AG09319 (cell line): ENCODE measurements at places on chromosomes 5 and 9.
A peak's percentile ranks its signal among the peaks of the same experiment; 100 is the strongest.

- no peak for DNase-seq
Measured at GRCh38 chr5:172343741-172344140, 60.2 kb upstream of the UBTD2 start.

DNA sequence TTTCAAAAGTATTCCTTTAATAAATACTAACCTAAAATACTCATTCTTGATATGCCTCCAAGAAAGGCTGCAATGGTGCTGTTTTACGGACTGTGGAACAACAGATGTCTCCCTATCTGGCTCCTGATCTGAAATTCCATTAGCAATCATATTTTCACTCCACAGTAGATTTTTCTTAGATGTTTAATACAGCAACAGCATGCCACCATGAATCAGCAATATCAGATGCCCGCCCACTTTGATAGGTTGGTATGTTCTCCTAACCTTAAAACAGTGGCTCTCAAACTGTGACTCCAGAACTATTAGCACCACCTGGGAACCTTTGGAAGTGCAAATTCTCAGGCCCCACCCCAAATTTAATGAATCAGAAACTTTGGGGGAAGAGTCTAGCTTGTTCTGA, 110.2 kb downstream of the MLLT3 start:
- peak; percentile 44 for DNase-seq

GRCh38 chr5:172173564-172174153, 14.4 kb downstream of the STK10 start:
- DNase-seq = no peak

DNA sequence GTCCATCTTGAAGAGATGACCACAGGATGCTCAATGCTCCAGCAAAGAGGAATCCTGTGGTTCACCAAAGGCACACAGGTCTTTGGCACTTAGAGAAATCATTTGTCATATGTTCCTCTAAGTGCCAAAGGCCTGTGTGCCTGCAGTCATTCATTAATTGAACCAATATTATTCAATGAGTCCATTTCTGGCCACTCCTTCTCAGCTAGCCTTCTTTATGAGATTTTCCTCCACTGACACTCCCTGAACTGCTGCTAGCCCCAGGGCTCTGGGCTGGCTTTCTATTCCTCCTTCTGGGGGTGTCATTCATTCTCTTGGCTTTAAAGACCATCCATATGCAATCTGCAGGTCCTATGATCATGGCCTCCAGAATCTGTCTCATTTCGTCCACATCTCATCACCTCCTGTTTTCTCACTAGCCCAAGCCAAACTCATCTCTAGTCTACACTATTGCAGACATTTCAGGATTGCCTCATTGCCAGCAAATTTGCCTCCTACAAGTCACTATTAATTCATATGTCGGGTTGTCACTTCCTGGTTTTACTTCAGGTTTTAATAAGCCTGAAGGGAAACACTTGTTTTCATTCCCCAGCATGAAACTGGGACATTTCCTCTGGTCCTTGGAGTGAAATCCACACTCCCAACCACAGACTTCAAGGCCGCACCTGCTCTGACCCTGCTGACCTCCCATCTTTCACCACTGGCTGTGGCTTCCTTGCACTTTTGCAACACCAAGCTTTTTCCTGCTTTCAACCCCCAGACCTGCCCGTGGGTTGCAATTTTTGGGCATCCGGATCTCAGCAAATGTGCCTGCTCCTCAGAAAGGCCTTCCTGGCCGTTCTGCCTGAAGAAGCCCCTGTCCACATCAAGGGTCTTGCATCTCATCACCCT, 35.1 kb downstream of the KCNIP1 start:
- DNase-seq = no peak

DNA sequence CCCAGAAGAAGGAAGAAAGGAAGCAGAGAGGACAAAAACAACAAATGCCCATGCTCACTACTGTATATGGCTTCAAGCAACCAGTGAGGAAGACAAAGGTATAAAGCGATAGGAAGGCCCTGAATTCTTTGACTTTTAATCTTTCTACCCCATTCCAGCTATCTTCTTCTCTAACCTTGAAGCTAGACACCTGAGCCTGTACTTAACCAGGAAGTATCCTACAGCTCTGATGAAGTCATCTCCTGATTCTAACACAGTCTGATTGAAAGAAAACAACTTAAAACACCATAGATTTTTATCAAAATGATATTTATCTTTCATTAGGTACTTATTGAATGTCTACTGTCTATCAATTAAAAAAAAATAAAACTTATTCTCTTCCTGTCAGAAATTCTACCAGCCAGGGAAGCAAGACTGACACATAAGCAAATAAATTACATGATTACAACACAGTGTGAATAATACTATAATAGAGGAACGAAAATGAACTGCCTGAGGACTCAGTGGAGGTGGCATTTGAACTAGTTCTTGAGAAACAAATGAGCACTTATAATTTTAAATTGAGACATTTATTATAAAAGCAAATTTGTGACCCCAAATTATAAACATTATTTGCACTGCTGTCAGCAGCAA, 123.3 kb upstream of the ELL2 start:
- no peak for DNase-seq

- DNase-seq = no peak
Measured at GRCh38 chr9:110545705-110546104, 33.8 kb downstream of the SVEP1 start.

DNA sequence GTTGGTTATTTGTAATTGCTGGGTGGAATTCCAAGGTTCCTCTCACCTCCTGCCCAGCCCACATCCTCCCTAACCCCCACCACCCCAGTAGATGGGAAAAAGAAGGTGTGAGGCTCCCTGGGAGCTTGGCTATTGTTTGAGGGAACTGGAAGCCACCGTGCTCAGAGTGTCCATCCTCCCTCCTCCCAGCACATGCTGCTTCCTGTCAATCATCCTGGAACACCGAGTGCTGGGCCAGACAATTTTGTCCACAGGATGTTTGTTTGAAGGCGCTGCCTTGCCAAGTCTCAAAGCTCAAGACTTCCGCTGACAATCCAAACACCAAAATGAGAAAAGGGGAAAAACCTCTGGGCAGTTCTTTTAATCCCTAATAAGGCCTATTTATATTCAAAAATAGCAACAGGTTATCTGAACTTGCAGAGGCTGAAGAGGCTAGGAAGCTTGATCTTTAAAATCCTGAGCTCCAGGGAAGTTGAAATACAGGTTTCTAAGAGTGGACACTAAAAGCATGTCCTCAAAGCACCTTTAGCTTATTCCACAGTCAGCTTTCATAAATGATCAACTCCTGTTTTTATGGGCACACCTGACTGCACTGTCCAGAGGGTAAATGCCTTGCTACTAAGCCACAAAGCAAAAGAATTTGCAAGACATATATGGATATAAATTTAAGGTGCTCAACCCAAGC, 286.7 kb downstream of the NFIB start:
- no peak for DNase-seq

DNA sequence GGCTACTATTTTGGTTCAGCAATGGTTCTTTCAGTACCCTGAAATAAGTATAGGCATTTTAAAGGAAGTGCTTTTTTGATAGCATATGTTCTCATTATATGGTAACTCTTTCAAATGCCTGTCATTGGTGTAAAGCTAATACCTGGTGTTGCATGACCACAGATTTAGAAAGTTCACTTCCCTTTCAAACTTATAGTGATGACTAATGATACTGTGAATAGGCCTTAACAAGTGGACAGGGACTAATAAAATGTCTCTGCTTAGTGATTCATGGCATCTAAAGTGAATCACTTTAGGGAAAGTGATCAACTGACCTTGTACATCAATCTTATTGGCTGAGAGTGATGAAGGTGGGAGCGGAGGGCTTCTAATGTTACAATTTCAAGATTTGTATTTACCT, 21.6 kb downstream of the MRPL22 start:
- no peak for DNase-seq

- DNase-seq = no peak
Measured at GRCh38 chr5:16418471-16418922, 47.1 kb downstream of the ZNF622 start.

DNA sequence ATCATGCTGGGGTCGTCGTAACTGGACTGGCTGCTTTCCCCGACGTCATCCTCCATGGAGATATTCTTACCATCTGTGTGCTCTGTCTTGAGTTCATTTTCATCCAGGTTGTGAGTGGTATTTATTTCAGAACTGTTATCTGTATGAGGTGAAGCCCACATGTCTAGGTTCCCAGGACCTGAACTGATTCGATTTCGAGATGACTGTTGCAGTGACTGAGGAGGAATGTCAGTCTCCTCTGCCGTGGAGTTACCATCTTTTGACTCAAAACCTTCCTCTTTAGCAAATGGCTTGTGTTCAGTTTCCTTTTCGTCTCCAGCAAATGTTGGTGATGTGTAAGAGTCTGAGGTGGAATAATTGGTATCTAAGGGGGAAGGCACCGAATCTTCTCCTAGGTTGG, 55.2 kb upstream of the PCA3 start:
- DNase-seq = no peak

GRCh38 chr5:95069948-95070347, 214.9 kb downstream of the MCTP1 start:
- no peak for DNase-seq
